NCI-H2107 (cell line): ENCODE measurements at places on chromosomes 2 and 18.

DNA sequence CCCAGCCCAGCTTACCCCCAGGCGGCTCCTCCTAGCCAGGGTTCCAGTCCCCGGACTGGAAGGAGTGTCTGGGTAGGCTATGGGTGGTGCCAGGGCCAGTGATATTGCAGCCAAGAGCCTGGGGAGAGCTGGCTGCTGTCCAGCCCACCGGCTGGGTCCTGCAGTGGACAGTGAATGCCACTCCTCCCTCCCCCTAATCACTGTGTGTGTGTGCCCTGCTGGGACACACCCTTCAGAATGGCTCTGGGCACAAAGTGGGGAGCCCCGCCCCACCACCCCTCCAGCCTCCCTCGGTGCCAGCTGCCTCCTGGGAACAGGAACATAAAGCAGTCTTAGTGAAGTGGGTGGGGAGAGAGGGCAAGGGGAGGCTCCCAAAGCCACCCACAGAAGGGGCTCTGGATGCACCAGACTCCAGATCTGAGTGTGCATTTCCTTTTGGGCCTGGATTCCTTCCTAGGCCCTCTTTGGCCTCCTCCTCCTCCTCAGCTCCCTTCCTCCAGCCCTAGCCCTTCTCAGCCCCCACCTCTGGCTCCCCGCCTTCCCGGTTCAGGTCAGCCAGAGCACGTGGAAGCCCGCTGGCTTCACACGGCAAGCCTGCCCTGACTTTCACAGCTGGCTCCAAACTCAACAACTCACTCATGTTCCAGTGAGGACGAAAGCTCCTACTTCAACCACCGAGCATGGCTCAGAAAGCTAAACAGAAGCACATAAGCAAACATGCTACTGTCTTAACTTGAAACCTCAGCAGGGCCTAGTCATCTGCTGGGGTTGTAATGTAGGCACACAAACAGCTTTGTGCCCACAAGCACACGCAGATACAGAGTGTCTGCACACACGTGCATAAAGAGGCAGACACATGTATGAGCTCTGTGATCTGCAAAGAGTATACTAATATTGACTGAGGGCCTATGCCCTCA lies 209.2 kb upstream of the SMAD2 start:
- DNase-seq, result peak; percentile 88

- no peak for DNase-seq
Observed at GRCh38 chr2:154133823-154134222, 262.1 kb downstream of the GALNT13 start.

GRCh38 chr2:55811048-55811447 lies 112.5 kb downstream of the EFEMP1 start:
- no peak for DNase-seq

DNA sequence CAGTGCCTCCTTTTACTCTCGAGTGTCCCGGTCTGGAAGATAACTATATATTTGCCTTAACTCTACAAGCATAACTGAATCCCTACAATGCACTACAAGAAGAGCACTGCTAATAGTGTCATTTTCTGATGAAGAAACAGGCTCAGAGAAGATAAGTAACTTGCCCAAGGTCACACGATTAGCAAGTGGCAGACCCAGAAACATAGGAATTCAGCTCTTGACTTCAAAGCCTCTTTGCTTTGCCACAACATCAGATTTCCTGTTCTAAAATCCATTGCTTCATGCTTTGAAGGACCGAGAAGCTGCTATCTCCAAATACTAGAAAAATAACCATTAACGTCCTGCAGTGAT lies 65.6 kb downstream of the HS1BP3 start:
- no peak for DNase-seq

- no peak for DNase-seq
Observed at GRCh38 chr2:202491514-202491913, 115.4 kb downstream of the BMPR2 start.

GRCh38 chr2:101121174-101121573 lies 30.0 kb downstream of the TBC1D8 start:
- DNase-seq, result no peak

DNA sequence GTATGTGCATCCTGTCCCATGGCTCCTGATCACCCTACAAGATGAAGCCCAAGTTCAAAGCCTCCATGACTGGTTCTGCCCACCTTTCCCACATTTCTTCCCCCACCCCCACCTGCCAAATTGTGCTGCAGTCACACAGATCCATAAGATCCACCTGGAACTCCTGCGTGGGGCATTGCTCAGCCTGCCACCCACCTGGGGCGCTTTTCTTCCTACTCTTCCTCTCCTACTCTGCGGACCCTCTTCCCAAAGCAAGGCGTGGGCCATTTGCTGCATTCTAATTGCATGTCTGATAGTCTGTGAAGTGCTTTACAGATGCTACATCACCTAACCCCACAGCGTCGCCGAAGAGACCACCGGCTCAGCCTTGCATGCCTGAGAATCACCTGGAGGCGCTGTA lies 402.4 kb upstream of the ID2 start:
- DNase-seq, result no peak

DNA sequence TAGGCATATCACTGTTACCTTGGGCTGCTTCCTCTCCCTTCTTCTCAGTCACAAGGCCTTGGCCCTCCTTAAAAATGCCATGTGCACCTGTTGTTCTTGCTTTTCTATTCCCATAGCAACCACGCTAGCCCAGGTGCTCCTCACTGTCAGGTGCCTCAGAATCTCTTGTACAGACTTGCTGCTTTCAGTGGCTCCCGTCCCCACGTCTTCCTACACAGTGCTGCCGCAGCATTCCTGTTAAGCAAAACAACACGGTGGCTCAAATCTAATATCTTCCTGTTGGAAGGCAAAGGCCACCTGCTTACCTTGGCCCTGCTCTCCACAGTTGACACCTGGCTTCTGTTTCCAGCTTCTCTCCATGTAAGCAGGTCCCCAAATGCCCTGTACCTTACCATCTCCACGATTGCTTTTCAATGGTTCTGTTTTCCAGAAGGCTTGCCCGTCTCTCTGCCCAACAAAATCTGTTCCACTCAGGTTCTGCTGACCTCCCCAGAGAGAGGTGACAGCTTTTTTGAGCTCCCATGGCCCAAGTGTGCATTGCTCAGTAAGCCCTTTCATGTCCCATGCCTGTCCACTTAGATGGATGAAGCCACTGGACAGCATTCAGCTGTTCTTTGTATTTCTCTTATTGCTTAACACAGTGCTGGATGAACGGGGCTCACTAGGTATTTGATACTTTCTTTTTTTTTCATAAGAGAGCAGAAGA lies 240.4 kb downstream of the PRKCE start:
- peak; percentile 63 for DNase-seq

- no peak for DNase-seq
Observed at GRCh38 chr2:45731141-45731540, 79.7 kb downstream of the PRKCE start.

DNA sequence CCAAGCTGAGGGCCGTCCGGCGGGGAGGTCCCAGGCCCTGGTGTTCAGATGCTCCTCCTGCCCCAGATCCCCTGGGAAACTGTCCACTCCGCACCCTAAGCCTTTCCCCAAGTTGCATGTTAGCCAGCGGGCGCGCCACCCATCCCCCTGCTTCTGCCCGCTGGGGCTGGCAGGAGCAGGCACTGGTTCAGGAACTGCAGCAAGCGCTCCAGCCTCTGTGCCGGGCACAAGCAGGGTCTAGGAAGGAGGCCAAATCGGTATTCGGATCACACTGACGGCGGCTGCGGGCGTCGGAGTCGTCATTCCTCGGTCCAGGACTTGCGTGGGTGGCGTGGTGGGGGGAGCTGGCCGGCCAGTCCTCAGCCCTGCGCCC lies 53.7 kb downstream of the FAM168B start:
- no peak for DNase-seq

- DNase-seq, result no peak
Observed at GRCh38 chr2:153079315-153079714, 360.9 kb downstream of the ARL6IP6 start.

DNA sequence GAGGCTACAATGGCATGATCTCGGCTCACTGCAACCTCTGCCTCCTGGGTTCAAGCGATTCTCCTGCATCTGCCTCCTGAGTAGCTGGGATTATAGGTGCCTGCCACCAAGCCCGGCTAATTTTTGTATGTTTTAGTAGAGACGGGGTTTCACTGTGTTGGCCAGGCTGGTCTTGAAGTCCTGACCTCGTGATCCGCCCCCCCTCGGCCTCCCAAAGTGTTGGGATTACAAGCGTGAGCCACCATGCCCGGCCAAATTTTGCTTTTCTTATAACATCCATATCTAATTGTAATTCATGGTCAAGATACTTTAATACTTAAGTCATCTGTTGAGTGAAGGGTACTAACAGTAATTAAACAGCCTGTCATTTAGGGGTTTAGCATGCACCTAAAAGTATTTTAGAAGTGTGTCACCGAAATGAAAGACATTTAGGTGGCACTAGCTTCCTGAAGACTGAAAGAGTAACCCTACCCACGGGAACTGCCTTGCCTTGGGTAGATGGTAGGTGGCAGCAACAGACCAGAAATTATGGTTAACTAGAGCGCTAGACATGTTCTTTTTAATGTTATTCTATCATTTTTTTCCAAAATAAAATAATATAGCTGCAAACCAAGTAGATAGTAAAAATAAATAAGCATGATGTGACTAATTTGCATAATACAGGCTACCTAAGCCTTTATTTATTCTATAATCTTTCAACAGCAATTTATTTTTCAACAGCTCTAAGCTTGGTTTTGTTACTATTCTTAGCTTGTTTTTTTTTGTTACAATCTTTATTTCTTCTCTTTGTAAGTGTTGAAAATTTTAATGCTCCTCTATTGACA lies 8.6 kb upstream of the ACYP2 start:
- peak; percentile 3 for DNase-seq

DNA sequence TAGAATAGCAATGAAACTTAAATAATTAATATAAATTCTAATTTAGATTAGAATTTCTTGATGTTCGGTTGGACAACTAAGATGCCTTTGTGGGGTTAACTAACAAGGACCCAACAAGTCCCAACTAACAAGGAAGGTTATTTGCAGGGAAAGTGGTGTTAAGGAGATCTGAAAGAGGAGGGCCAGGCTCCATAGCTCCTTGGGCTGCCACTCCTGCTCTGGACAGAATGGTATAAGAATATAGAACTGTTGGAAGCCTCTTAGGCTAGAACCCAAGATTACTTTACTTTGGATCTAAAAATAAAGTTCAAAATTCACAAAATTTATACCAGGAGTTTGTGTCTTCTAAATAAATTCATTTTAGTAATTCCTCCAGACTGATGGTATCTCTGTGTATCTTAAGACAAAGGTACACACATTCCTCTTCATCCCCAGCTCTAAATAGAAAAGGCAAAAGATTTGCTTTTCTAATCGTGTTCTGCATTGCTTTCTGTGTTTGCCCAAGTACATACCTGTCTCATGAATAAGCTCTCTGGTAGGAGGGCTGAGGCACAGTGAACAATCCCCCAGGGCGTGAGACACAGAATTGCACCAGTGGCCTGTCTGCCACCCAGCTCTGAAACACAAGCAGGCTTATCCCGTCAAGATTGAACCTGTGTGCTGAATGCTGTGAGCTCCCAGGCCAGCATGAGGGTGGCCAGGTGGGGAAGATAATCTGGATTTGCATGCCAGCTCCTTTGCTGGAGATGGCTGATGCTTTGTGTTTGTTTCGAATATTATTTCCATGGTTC lies 176.0 kb downstream of the ACKR3 start:
- no peak for DNase-seq

GRCh38 chr2:236566596-236566995 lies 3.0 kb upstream of the ACKR3 start:
- no peak for DNase-seq

- no peak for DNase-seq
Observed at GRCh38 chr2:119574108-119574815, 30.0 kb downstream of the CFAP221 start.

- DNase-seq, result no peak
Observed at GRCh38 chr2:226427538-226428307, 371.9 kb downstream of the IRS1 start.

DNA sequence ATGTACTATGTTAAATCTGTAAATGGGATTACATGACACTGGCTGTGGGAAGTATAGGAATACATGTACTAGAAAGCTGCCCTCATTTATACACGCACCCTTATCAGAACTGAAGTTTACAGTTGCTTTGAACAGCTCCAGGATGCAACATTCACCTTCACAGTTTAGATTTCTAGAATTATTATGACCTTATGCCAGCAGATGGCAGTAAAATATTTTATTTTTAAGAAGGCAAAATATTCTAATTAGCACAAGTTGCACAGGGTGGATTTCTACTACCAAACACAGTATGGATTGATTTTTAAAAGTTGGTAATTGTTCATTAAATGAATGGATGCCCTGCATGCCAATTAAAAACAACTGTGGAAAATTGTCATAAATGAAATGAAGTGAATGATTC lies 670.4 kb downstream of the KCNJ3 start:
- DNase-seq, result no peak

DNA sequence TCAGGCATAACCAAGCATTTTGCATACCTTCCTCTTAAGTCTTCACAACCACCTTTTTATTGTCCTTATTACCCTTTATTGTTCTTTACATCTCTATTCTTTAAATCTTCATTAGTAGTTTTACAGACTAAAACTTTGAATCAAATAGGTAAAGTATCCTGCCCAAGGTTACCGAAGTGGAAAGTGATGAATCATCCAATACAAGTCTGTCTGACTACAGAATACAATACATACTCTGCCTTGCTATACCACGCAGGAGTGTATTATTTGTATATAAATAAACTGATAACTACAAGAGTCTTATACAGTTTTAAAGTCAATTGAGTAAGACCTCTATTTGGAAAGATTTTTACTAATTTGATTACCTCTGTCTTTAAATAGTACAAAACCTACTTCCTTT lies 196.0 kb downstream of the ZEB2 start:
- DNase-seq, result no peak

- DNase-seq, result no peak
Observed at GRCh38 chr2:237519506-237520245, 32.6 kb downstream of the MLPH start.

DNA sequence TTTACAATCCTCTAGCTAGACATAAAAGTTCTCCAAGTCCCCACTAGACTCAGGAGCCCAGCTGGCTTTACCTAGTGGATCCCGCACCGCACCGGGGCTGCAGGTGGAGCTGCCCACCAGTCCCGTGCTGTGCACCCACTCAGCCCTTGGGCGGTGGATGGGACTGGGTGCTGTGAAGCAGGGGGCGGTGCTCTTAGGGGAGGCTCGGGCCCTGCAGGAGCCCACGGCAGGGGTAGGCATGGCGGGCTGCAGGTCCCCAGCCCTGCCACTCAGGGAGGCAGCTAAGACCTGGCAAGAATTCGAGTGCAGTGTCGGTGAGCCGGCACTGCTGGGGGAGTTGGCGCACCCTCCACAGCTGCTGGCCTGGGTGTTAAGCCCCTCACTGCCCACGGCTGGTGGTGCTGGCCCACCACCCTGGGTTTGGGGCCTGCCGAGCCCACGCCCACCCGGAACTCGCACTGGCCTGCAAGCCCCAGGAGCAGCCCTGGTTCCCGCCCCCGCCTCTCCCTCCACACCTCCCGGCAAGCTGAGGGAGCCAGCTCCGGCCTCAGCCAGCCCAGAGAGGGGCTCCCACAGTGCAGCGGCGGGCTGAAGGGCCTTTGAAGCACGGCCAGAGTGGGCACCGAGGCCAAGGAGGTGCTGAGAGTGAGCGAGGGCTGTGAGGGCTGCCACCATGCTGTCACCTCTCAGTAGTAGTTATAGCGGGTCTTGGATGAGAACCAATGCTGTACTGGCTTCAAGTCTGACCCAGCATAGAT lies 255.2 kb downstream of the CDH7 start:
- DNase-seq, result no peak
